Activated CD4-positive, alpha-beta T cell treated with anti-CD3 and anti-CD28 coated beads, Interleukin-2, amount 10 ng/mL, durations not matched to agents 24 days and 14 days (primary cell): ENCODE measurements at places on chromosomes 2 and 18. TPM values are rescaled to one million over a fixed set of nuclear protein-coding genes. Genes with fewer than 3 reads are reported as not detected.
A peak's percentile ranks its signal among the peaks of the same experiment; 100 is the strongest.

DNA sequence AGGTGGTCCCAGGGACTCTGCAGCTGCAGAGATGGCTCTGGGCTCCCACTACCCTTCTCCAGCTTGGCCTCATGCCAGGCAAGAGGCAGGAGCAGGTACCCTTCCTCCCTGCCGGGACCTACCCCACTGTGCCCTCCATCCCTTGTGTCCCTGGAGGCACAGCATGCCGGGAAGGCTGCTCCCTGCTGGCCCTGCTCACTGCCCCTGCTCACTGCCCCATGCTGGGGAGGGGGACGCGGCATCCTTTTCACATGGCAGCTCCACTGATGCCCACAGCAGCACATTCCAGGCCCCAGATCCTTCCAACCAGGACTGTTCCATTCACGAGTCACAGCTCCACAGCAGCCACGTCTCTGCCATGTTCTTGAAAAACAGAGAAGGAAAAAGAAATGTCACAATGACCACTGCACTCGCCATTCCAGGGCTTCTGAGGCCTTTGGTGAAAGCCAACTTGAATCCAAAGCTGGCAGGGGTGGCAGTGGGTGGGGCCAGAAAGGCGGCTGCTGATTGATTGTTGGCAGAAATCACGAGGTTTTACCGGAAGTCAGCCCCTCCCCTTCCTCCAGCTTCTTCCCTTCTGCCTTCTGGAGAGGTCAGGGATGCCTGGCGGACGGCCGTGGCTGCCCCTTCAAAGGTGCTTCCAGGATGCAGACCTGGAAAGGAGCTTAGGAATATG lies 268.0 kb downstream of the CYP26B1 start:
- no peaks in the 10 kb centered on the region for H3K36me3 ChIP-seq
- no peaks in the 10 kb centered on the region for H3K27me3 ChIP-seq
- H3K4me1 ChIP-seq = no peaks in the 10 kb centered on the region
- no peak overlapping the region for H3K4me3 ChIP-seq

ABCG8 gene
- not detected in 2 replicates for total RNA-seq

DNA sequence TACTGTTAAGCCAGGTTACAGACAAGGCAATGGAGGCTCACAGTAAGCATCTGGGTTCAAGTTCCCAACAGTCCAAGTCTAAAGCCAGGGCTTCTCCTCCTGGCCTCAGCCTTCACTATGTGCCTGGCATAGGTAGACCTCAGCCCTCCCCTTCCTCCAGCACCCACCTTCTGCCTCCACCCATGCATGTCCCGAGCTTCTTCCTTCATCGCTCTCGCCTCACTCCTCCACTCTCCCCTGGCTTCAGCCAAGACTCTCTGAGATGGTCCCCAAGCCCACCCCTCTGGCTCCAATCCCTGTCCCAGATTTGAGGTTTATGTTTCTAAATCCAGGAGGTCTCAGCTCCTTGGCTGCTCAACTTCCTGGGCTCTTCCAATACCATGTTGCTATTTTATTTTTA lies 26.9 kb downstream of the CENPA start:
- no peaks in the 10 kb centered on the region for H3K36me3 ChIP-seq
- no peak overlapping the region for H3K4me3 ChIP-seq
- H3K27ac ChIP-seq = no peak overlapping the region
- peaks cover 8% of the 10 kb centered on the region for H3K27me3 ChIP-seq
- peaks cover 6% of the 10 kb centered on the region for H3K4me1 ChIP-seq

- no peaks in the 10 kb centered on the region for H3K36me3 ChIP-seq
- no peak overlapping the region for H3K27ac ChIP-seq
- no peaks in the 10 kb centered on the region for H3K27me3 ChIP-seq
- H3K4me1 ChIP-seq = peaks cover 16% of the 10 kb centered on the region
- no peak for DNase-seq
- H3K4me3 ChIP-seq = no peak overlapping the region
Observed at GRCh38 chr2:38619458-38620164, 16.9 kb upstream of the HNRNPLL start.

ZBTB7C gene
- 0.56 and 0.64 TPM in 2 replicates for total RNA-seq

TOGARAM2 gene
- total RNA-seq = 4.8 and 6.7 TPM in 2 replicates

- H3K27me3 ChIP-seq = peaks cover 4% of the 10 kb centered on the region
- H3K36me3 ChIP-seq = no peaks in the 10 kb centered on the region
- H3K4me3 ChIP-seq = no peak overlapping the region
- DNase-seq = peak; percentile 23
Observed at GRCh38 chr2:105498281-105498846, 99.5 kb upstream of the FHL2 start.

DNA sequence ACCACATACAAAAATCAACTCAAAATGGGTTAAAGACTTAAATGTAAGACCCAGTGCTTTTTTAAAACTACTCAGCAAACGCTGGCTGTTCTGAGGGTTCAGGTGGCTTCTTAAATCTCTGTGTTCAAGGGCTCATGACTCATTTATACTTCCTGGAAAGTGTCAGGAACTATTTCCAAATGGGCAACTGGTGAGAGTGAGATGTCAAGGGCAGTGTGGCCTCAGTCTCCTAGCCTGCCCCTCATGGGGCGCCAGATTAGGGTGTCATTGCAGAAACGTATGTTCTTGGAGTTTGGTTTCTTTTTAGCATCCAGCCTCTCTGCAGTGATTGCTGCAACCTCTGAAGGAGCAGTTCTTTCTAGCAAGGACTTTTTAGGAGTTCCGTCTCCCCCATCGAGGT lies 485.4 kb downstream of the TNS1 start:
- peaks cover 4% of the 10 kb centered on the region for H3K27me3 ChIP-seq
- no peak for DNase-seq
- no peaks in the 10 kb centered on the region for H3K36me3 ChIP-seq

DNA sequence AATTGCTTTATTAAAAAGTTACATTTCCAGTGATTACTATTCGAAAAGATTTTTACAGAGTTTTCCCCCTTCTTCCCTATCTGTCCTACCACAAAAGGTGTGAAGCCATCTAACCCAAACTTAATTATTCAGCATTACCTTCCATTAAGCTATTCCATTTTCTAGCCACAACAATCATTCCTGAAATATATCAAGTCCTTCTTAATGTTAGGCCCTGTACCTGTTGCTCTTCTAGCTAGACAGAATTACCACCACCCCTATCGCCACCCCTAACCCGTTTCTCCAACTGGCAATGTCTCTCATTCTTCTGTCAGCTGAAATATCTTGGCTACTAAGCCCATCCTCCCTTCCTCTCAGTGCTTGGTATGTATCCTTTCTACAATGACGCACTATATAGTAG lies 13.9 kb downstream of the IWS1 start:
- H3K27me3 ChIP-seq = no peaks in the 10 kb centered on the region
- H3K36me3 ChIP-seq = peaks cover 53% of the 10 kb centered on the region
- no peak for DNase-seq
- H3K27ac ChIP-seq = no peak overlapping the region
